ENCODE measurements at places on chromosomes 6 and 20. TPM values are rescaled to one million over a fixed set of nuclear protein-coding genes. Genes with fewer than 3 reads are reported as not detected.

DNA sequence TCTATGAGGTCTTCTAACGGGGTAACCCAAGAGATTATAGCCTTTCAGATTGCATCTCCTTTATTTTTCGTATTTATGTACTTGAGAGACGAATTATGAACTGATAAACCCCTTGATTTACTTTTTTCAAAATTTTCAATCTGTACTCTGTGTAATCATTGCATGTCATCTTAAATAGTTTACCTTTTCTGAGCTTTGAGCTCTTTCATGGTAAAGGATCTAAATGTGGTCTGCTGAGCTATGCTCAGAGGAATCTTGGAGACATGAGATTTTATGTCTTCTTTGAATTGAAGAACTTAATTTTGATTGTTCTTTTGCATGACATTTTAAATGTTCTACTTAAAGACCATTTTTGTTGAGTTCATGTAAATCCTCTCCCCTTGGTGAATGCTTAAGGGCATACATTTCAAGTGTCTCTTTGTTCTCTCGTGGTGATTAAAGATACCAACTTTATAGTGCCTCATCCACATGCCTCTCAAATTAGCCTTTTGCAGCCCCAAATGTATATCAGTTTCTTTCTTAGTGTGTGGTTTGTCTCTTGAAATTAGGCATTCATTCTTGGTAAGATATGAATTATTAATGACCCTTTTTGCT is 116.3 kb upstream of the SCGN start:
- DNase-seq = no peak

DNA sequence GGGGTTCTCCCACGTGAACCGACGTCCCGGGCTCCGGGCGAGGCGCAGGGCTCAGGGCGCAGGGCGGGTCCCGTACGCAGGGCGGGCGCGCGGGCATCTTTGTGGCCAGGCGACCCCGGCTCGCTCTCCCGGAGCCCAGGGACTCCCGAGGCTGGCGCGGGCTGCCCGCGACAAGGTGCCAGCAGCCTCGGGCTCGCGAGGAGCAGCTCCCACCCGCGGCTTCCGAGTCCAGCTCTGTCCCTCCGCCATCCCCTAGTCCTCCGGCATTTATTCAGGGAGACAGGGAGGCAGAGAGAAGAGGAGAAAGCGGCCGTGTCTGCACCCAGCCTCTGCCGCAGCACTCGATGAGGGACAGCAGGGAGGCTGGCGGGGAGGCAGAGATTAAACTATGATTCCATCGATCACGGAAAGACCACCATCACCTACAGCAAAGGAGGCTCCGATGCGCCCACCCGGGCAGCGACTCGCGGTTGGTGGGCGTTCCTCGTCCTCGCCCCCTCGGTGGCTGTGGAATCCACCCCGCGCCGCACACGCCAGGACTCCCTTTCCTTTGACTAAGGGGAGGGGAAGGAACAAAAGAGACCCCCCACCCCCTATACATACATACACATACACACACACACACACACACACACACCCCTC is 1.1 kb downstream of the RGS17 start:
- DNase-seq = no peak

- DNase-seq = no peak
These were observed at the start of gene IYD for GRCh38 chr6:150368762-150369161. TSS of gene IYD (plus strand) at chr6:150369012. CDS start at chr6:150369032, 20 bp downstream.

- DNase-seq = peak; percentile 31
These were observed 920.4 kb upstream of the GJE1 start for GRCh38 chr6:141212296-141212695.

GRCh38 chr6:24822696-24823095 is 24.0 kb upstream of the ARMH2 start:
- DNase-seq = peak; percentile 19

- DNase-seq = no peak
These were observed 22.0 kb upstream of the DDR1 start for GRCh38 chr6:30862156-30862875.

- DNase-seq = no peak
These were observed 80.2 kb upstream of the OPRM1 start for GRCh38 chr6:153958860-153959259.

DNA sequence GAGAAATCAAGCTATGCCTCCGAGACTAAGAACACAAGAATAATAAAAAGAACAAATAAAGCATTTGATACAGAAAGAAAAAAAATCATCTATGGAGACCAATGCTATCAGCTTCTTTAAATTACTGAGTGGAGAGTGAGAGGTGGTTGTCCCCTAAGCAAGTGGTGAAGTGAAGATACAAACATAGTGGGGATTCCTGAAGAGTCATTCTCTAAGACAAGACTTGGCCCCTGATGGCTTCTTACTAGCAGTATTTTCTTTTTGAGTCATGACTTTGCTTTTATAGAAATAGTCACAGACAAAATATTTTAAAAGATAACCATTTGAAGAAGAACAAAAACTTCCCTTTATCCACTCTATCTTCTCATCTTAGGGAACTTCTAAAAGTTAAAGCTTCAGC is 261.4 kb upstream of the PRDM1 start:
- peak; percentile 27 for DNase-seq

- DNase-seq = no peak
These were observed 104.9 kb downstream of the RPS12 start for GRCh38 chr6:132919045-132919860.

DNA sequence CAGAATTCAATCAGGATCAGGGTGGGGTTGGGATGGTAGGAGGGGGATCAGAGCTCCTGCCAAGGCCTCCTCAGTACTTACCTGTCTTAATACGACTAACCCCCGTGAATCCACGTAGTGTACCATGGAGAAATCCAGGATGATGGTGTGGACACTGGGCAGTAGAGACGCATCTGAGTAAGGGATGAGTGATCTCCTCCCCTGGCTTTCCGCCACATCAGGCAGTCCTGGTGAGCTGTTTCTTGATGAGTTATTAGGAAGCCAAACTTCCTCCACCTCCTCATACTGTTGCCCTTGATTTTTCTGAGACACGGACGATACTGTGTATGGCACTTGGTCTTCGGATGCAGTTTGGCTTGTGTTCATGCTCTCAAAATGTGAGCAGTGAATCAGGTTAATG is 34.2 kb upstream of the SRPK1 start:
- peak; percentile 36 for DNase-seq

- DNase-seq = no peak
These were observed 139.5 kb upstream of the CDH4 start for GRCh38 chr20:61112515-61112914.

DNA sequence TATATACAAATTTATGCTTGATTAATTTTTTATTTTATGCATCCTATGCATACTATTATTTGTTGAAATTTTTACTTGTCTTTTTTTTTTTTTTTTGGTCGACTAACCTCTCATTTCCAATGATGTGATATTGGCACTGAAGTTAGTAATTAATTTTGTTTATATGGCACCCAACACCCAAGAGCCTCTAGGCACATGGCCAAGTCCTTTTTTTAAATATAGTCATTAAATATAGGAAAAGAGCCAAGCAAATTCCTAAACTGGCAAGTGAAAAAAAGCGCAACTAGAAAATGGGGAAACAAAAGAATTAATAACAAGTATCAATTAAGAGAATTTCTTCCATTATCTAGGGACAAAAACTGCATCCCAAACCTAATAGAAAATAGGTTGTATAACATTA is 85.5 kb upstream of the HS3ST5 start:
- no peak for DNase-seq

DNA sequence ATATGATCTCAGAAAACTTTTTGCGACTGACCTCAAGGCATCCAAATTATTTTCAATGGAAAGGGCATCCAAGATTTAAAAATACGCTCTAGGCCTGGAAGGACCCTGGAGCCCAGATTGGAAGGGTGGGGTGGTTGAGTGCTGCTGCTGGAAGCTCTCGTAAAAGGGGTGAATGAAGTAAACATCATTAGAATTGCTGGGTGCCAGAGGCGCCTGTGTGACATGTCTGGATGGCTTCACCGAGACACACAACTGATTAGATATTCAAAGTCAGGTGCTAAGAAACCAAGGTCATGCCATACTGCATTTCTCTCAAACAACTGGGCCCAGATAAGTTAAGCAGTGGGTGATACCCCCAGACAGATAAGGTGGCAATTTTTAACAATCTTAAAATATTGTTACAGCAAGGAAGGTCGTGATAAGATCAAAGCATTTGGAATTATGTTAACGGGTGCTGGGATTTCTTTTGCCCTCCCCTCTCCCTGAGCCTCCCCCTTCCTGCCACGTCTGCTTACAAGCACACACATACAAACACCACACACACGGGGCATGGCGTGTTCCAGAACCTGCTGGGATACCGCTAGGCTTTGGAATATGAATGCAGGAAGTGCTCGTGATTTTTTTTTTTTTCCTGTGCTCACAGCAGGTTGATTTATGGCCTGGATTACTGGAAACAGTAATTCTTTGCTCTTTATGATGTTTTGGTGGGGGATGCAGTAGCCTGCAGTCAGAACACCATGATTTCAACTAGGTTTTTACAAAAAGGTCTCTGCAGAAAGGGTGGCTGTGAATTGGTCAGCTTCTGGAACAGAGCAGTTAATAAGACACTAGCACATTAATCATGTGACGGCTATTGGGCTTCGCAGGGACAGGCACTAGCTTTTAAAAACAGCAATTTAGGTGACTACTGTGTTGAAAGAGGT is 551.2 kb downstream of the QKI start:
- DNase-seq = peak; percentile 33

DNA sequence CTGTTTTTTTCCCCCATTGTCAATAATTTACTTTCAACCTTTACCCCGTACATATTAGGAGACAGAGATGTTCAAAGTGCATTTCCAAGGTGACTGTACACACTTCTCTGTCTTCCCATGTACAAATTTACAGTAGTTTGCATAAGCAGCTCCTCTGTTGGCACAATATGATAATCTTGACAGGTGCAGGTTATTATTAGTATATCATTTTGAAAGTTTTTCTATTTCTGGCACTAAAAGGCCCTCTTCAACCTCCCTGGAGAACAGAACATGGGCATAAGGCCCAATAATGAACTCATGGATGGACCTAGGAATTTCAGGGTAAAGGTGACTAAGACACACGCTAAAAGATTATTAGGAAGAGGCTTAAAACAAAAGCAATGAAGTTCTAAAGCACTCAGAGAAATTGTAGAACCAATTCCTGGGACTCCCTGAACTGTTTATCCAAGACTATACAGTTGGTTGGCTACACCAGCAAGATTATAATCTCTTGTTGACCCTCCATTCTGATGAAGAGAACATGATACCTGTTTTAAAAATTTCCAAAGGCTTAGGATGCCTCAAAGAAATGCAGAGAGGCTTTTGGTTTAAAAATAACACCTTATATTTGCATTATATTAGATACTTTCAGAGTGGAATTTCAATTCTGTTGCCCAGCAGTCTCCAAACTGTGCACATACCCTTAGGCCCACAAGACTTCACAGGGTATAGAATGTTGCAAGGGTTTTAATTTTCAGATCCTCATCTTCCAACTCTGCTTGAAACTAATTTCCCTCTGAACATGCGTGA is 1.1 kb downstream of the AIG1 start:
- no peak for DNase-seq

- DNase-seq = no peak
These were observed 5.9 kb downstream of the HLA-A start for GRCh38 chr6:29948277-29948676.

Gene FGD2
- not detected for total RNA-seq

Gene HFE
- 17.0 TPM for total RNA-seq

Gene TBX18
- not detected for total RNA-seq

Gene GJA10
- not detected for total RNA-seq

Gene SLC4A11
- total RNA-seq = 4.8 TPM

Gene MED20
- 32.0 TPM for total RNA-seq

Gene MYH7B
- not detected for total RNA-seq

Gene PAK1IP1
- total RNA-seq = 34.7 TPM

Gene DEFB132
- not detected for total RNA-seq

Gene NINL
- total RNA-seq = 9.1 TPM

Gene FAM209B
- not detected for total RNA-seq

Gene SLC35D3
- not detected for total RNA-seq
